ENCODE measurements at places on chromosomes 4 and X.

GRCh38 chr4:151908201-151908600 is 147.4 kb upstream of the GATB start:
- DNase-seq = no peak

DNA sequence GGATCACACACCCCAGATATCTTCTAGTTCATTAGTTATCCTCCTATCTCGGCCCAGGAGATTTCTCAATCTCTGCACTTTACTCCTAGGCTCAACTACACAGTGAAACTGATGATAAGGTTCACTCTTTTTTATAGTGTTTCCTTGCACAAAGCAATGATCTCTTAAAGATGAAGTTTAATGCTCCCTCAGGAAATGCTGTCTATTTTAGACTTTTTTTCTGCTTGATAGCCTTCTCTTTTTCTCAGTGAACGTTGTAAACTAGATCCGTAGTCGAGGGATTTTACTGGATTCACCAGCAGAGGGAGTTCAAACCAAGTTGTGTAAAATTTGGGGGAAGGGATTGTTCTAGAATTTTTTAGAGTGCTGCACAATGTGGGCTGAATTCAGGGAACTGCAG is 269.6 kb downstream of the GBA3 start:
- peak; percentile 42 for DNase-seq

DNA sequence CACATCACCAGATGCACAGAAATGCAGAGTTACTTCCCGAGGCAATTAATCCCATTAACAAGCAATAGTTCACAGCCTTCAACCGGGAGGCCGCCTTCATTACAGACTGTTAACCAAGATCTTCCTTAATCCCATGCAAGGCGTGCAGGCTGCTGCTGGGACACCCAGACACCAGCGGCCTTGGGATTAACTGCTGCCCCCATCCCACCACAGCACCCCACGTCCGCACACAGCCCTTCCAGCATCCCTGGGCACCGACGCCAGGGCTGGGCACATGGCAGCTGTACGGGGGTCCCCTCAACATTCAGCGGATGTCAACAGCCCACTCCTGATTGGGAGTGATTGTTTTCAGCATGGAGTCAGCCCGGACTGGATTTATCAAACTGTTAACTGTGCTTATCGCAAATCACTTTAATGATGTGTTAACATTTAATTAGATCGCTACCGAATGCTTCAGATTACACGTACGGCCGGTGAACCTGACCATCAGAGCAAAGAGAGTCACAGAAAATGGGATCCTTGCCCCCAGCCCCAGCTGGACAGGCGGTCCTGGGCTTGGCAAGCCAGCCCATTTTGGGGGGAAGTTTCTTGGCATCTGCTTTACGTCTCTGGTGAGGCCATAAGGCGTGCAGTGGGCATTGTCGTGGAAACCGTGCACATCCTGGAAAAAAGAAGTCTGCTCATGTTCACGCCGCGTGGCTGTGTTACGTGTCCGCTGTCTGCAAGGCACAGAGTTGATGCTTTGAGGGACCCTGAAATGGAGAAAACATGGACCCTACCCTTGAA is 126.4 kb downstream of the HMX1 start:
- DNase-seq = no peak

- no peak for DNase-seq
These were observed 87.8 kb downstream of the PLAC1 start for GRCh38 chrX:134570509-134570846.

DNA sequence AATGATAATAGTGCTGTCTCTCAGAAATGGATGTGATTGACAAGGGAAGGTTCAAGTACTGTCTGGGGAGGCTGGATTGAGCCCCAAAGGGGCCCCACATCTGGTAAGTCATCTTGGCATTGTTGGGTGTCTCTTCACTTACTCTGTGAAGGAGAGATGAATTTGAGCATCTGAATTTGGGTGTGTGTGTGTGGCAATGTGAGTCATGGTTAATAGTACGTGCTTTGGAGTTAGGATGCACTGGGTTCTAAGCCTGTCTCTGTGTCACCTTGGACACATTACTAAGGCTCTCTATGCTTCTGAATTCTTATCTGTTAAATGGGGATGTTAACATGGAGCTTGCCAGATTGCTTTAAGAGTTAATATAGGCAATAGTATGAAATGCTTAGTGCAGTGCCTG is 80.4 kb downstream of the FRAS1 start:
- DNase-seq = no peak

DNA sequence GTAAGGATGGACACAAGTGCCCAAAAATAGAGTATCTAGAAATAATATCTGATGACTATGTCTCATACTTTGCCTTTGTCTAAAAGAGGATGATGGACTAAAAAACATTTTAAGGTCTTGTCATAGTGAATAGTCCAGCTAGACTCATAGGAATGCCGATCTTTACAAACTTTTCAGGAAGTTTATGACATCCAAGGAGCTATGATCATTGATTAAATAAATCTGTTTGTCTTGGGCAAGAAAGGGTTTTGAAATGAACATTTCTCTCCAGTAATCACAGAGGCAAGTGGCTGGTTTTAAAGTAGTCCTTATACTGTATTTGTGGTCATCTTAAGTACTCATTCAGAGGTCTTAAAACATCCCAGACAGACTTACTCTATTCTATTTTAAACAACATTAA is 109.8 kb downstream of the MAPK10 start:
- no peak for DNase-seq

- no peak for DNase-seq
These were observed 4.8 kb downstream of the NDP start for GRCh38 chrX:43968359-43968781.

DNA sequence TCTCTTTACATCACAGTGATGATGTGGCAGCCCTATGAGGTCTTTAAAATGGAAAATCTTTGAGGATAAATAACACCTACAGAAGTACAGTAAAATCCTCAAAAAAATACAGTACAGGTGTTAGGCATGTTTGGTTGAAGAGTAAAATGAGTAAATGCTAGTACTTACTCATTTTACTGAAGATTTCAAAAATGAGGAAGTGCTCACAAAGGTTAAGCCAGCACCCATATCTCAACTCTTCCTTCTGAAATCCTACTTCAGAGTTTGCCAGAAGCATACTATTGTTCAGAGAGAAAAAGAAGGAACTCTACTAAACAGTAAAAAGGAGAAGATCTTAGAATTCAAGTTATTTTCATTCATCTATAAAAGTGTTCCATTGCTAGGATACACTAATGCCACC is 130.9 kb downstream of the CBR4 start:
- no peak for DNase-seq

DNA sequence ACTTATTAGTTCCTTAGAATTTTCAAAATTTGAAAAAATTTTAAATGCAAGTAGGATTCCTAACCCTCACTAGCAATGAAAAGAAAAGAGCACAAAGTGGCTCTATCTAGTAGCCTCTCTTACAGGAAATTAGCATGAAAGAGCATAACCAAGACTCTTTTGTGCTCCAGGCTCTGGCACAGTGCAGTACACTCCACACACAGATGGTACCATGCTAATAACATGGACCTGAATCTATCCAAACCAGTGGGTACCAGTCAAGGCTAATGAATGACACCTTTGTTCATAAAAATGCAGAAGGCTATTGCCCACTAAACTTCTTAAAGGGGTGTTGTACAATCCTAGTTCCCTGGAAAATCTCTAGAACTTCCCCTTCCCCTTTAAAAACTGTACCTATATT is 119.0 kb downstream of the MANBA start:
- no peak for DNase-seq

GRCh38 chr4:73053076-73053475 is 16.4 kb downstream of the COX18 start:
- peak; percentile 21 for DNase-seq

GRCh38 chr4:156732634-156733033 is 239.0 kb downstream of the PDGFC start:
- peak; percentile 14 for DNase-seq

- DNase-seq = no peak
These were observed 60.9 kb upstream of the SORBS2 start for GRCh38 chr4:185872747-185873380.

DNA sequence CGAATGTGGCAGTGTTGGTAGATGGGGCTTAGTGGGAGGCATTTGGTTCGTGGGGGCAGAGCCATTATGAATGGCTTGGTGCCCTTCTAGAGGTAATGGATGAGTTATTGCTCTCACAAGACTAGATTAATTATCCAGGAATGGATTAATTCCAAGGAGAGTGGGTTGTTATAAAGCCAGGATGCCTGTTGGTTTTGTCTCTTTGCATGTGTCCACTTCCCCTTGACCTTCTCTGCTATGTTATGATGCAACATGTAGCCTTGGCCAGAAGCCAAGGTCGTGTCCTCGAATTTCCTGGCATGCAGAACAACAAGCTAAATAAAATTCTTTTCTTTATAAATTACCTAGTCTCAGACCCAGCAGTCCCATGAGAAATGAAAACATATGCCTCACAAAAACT is 111.2 kb upstream of the PLS3 start:
- DNase-seq = no peak

GRCh38 chr4:14345356-14345775 is 656.9 kb upstream of the CPEB2 start:
- peak; percentile 17 for DNase-seq

DNA sequence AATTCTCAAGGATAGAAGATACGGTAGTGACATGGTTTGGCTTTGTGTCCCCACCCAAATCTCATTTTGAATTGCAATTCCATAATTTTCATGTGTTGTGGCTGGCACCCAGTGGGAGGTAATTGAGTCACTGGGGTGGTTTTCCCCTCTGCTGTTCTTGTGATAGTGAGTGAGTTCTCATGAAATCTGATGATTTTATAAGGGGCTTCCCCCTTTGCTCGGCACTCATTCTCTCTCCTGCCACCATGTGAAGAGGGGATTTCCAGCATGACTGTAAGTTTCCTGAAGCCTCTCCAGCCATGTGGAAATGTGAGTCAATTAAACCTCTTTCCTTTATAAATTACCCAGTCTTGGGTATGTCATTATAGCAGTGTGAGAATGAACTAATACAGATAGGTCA is 8.5 kb upstream of the SPANXN4 start:
- DNase-seq = no peak

DNA sequence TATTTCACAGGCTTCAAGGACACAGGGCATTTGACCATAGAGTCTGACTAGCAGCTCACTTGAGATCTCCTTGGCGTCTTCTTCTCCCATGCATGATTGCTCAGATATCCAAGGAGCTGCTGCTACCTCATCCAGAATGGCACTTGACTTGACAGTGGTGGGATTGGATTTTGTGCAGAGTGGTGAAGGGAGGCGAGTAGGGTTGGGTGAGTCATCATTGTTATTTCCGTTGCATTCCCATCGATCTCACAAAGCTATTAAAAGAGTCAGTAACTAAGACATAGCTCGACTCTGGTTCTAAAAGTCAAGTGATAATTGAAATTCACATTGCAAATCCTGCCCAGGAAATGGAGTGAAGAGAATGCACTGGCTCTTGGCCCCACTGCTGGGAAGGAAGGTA is 27.7 kb downstream of the NHSL2 start:
- DNase-seq = no peak

All from H4 (cell line).